ENCODE measurements at places on chromosomes 3 and 15. TPM values are rescaled to one million over a fixed set of nuclear protein-coding genes. Genes with fewer than 3 reads are reported as not detected.

CAPN7 gene
- 28.9 TPM for total RNA-seq

WDR72 gene
- 0.03 TPM for total RNA-seq

SCAPER gene
- 30.1 TPM for total RNA-seq

KLHL40 gene
- total RNA-seq = 0.86 TPM

CYP1A1 gene
- total RNA-seq = 0.32 TPM

CYP1A2 gene
- total RNA-seq = 0.12 TPM

GOLGA8K gene
- total RNA-seq = 0.77 TPM

SNTN gene
- not detected for total RNA-seq

EPM2AIP1 gene
- 17.1 TPM for total RNA-seq

CPN2 gene
- total RNA-seq = not detected

ANKUB1 gene
- not detected for total RNA-seq

FAM107A gene
- total RNA-seq = 50.0 TPM

GOLGA6C gene
- total RNA-seq = not detected

SLC51A gene
- 0.50 TPM for total RNA-seq

KIF15 gene
- total RNA-seq = 0.34 TPM

SCAMP5 gene
- 4.5 TPM for total RNA-seq

MEX3B gene
- 2.0 TPM for total RNA-seq

LTK gene
- 0.68 TPM for total RNA-seq

ACTC1 gene
- 12,863 TPM for total RNA-seq

MNS1 gene
- total RNA-seq = 2.2 TPM

PCNP gene
- 108 TPM for total RNA-seq

RETNLB gene
- not detected for total RNA-seq

SLC28A2 gene
- not detected for total RNA-seq

TGM5 gene
- total RNA-seq = not detected

AADAC gene
- total RNA-seq = 1.4 TPM

CDC25A gene
- 0.65 TPM for total RNA-seq

SI gene
- not detected for total RNA-seq

NOX5 gene
- 0.18 TPM for total RNA-seq

GMNC gene
- 0.34 TPM for total RNA-seq

TTC21A gene
- total RNA-seq = 1.8 TPM

CXCR6 gene
- total RNA-seq = 0.39 TPM

SLC28A1 gene
- 0.13 TPM for total RNA-seq

CRYBG3 gene
- total RNA-seq = 18.3 TPM

C3orf70 gene
- 3.1 TPM for total RNA-seq

SHC4 gene
- total RNA-seq = 1.8 TPM

GAP43 gene
- total RNA-seq = 1.4 TPM

SRGAP3 gene
- 3.6 TPM for total RNA-seq

C3orf85 gene
- total RNA-seq = not detected

ZNF774 gene
- total RNA-seq = 3.6 TPM

PRKAR2A gene
- 42.5 TPM for total RNA-seq

GOLGA6B gene
- total RNA-seq = not detected
